ENCODE measurements at places on chromosomes 3 and 15. TPM values are rescaled to one million over a fixed set of nuclear protein-coding genes. Genes with fewer than 3 reads are reported as not detected.

The GOLGA6L2 gene
- total RNA-seq: not detected

The ACOX2 gene
- 4.2 TPM for total RNA-seq

The UACA gene
- total RNA-seq: 16.0 TPM

The SLC22A14 gene
- 0.39 TPM for total RNA-seq

The CCDC54 gene
- total RNA-seq: not detected

The ALDH1L1 gene
- total RNA-seq: 0.11 TPM

The MESP2 gene
- total RNA-seq: 0.54 TPM

The CTXN2 gene
- total RNA-seq: not detected

The NPAP1 gene
- total RNA-seq: 0.03 TPM

The MOBP gene
- not detected for total RNA-seq

The GOLGA6L22 gene
- not detected for total RNA-seq

The ARPIN gene
- total RNA-seq: 3.3 TPM

The ST3GAL6 gene
- total RNA-seq: 1.2 TPM

The IFT57 gene
- 108 TPM for total RNA-seq

The C3orf20 gene
- total RNA-seq: not detected

The STAC gene
- total RNA-seq: 3.5 TPM

The KCNAB1 gene
- 2.6 TPM for total RNA-seq

The STARD9 gene
- 0.80 TPM for total RNA-seq

The SAMMSON gene
- total RNA-seq: not detected

The CCDC39 gene
- not detected for total RNA-seq

The CASR gene
- total RNA-seq: not detected

The GHSR gene
- total RNA-seq: not detected

The NR1I2 gene
- 1.3 TPM for total RNA-seq

The CCR3 gene
- not detected for total RNA-seq

The SLC28A1 gene
- total RNA-seq: not detected

The FBXO22 gene
- 59.1 TPM for total RNA-seq
